ENCODE measurements at places on chromosomes 6 and 20.
A peak's percentile ranks its signal among the peaks of the same experiment; 100 is the strongest.

- no peak for DNase-seq
Measured at GRCh38 chr6:57303931-57304681, 13.3 kb upstream of the PRIM2 start.

- DNase-seq: no peak
Measured at GRCh38 chr6:19204445-19204844, 632.7 kb upstream of the ID4 start.

DNA sequence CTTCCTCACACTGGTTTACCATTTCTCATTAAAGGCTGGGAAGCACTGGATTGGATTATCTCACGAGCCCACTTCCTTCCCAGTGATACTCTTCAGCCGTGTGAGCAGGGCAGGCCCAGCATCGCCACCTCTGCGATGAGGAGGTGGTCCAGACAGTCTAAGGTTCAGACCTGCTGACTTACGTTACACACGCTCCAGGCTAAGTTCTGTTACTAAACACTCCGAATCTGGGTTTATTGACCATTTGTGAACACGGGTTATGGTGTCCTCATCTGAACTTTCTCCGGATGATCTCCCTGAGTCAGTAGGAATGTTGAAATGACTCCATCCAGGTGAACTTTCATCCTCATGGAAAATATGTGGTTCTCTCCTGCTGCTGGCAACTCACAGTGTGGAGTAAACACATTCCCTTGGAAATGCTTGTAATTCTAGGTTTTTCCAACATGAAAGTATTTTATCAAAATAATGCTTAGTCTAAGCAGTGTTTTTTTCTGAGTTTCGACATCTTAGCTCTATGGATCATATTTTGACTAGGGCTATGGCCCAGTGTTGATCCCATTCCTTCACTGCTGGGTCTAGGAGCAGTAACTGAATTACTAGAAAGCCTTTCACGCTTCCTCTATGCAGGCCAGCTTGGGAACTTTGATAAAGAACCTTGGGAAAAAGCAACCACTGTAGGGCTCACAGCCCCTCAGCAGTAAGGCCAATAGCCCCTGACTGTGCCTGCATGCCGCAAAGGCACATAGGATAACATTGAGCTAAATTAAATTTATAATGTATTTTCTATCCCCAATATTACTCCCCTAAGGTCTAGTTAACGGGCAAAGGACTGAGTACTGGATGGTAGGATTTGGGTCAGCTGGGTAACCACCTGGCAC is 37.7 kb upstream of the PXDC1 start:
- no peak for DNase-seq

DNA sequence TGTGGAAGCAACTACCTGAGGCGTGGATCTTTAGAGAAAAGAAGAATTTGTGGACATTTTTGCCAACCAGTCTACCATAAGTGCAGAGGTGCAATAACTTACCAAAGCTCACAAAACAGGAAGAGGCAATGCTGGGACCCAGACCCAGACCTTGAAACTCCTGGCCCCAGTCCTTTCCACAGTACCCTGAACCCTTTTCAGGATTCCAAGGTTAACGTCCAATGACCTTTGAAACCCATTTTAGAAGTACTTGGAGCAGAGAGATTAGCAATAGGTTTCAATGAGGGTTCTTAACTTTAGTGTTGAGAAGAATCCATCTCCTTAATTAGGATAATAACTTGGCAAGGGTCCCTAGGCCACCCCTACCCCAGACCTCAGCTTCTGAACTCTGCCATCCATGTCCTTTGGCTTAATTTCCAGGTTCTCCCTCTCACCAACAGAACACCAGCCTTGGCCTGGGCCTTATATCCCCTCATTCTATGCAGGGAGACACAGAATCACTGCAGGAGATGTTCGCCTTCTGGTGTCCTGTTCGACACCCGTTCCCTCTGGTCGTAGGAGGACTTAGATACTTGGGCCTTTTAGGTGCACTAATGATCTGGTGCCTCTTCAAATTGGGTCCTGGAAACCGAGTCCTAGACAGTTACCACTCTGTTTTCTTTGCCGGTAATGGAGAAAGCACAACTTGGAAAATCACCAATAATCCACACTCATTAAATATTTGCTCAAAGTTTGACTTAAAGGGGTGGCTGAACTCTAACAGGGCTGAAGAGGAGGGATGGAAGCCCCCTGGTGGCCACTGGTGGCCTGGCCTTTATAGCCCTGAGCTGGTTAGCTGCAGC is 40.6 kb downstream of the ISM1 start:
- peak; percentile 49 for DNase-seq

DNA sequence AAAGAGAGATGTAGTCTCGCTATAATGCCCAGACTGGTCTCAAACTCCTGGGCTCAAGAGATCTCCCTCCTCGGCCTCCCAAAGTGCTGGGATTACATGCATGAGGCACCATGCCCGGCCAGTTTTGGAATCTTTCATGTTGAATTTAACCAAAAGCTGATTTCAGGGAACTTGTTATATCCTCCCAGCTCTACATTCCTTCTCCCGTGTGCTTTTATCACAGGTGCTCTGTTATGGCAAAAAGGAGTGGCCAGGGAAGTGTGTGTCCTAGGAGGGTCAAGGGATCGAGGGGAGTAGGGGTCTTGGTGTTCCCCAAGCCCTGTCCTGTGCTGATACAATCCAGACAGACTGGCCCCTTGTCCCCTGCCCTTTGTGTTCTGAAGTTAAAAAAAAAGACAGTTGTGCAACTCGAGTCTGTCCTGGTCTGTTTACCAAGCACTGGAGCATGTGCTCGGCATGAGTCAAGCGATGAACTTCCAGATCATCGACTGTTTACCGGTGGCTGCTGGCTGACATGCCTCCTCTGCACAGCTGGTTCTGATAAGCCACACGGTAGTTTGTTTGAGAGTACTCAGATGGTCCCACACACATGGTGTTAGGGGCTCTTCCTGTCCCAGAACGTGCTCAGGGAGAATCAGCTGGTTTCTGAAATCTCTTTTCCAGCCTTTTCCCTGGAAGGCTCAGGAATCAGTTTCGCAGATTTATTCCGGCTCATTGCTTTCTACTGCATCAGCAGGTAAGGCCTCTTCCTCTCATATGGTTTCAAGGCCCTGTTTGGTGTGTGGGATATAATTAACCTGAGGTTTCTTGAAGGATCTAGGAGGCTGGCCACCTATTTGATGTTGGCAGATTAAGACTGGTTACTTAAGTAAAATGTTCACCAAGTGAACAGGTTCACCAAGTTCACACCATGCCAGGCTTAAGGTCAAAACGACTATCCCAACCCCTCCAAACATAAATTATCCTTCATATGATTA is 52.6 kb upstream of the NAA20 start:
- DNase-seq: no peak

DNA sequence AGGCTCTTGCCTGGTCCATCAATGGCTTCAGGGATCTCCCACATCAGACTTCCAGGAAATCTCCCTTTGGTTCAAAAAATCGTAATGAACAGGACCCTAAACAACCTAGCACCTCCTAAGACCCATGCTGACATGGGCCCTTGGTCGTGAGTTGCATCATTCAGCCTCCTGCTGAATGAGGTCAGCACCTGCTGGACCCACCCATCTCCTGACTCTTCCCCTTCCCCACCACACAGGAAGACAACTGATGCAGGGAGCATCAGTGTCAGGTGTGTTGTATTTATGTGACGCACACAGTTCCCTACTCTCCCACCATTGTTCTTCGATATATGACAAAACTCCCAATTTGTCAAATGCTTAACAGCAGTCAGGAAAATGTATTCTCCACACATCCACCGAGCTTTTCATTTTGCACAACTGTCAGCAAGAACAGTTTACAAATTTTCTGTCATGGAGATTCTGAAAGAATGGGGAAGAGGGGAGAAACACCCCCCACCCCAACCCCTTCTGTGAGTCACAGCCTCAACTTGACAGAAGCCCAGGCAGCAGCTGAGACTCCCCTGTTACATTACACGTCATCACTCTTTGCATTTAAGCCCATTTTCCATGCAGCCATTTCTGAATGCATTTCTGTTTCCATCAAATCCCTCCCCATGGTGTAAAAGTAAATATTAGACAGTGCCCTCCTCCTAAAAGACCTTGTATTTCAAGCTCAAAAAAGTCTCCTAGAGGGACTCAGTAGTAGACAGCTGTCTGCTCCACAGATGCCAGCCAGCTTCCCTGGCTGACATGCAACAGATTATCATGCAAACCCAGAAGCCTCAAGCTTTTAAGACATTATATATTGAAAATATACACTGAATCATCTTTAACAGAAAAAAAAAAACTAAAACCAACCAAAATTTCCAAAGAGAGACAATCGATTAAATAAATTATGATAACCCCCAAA is 577.5 kb downstream of the PTPRT start:
- DNase-seq: no peak

DNA sequence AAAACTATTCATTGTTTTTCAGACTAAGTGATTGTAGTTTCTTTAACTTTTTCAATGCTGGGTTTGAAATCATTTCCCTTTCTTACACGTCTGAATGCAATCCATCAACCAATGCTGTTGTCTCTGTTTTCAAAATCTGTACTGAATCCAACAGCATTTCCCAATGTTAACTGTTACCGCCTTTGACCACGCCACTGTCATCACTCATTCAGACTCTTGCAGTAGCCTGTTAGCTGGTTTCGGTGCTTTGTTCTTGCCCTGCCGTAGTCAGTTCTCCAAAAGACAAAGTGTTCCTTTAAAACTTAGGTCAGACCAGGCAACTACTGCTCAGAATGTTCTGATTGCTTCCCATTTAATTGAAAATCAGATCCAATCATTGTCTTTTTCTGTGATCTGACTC is 131.3 kb downstream of the PLCB4 start:
- no peak for DNase-seq

DNA sequence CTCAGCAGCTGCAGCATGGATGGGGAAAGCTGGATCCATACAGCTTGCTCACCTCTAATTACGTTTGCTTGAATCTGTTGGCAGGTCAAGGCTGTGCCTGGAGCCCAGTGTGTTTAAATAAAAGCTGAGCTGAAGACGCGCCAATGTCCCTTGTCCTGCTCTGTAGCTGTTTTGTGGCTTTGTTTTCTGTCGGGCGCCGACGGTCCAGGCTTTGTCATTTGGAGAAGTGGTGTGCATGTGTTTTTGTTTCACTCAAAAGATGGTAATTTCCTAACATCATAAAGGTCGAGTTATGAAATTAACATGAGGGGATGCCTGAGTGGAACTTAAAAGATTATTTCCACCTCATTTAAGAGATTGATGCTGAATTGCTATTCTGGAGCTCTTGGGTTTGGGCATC is 107.6 kb downstream of the SLC24A3 start:
- DNase-seq: no peak

GRCh38 chr20:61120595-61121515 is 131.2 kb upstream of the CDH4 start:
- DNase-seq: no peak

- no peak for DNase-seq
Measured at GRCh38 chr6:163643866-163644265, 229.3 kb downstream of the QKI start.

DNA sequence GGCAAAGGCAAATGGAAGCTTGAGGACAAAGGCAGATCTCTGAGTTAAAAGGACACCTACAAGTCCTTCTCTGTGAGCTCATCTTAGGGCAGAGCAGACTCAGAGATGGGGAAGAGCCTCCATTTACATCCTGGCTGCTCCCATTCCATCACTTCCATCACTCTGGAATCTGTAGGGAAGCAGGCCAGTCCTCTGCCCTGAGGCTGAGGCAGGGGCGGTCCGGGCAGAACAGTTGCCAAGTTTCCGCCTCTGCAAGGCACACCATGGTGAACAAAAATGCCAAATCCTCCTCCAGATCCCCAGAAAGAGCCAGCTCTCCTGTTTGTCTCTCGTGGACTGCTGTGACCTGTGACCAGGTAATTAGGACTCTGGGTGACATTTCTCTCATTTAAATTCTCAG is 209.6 kb upstream of the SSTR4 start:
- no peak for DNase-seq

GRCh38 chr20:46938434-46938833 is 43.8 kb downstream of the EYA2 start:
- DNase-seq: no peak

DNA sequence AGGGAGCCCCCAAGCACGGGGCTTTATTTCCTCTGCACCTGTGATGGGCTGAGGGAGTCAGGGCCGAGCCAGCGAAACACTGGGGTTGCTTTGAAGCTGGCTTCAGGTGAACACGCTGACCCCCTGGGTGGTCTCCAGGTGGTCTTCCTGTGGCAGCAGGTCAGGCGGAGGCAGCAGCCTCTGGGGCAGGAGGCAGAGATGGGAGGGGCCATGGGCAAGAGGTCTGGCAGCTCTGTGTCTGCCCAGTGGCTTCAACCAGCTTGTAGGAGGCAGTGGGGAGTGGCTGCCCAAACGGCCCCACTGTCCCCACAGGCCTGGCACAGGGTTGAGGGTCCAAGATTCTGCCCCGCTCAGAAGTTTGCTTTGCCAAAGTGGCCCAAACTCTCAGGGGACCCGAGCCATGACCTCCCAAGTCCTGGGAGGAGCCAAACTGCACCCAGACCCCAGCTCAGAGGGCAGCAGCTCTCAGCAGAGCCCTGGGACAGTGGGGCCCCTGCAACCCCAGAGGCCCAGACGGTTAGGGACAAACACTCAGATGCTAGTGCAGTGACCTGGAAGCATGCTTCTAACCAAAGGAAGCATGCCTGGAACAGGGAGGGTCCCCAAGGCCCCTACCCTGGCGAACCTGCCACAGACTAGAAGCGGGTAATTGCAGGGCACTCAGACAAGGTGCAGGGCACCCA is 15.3 kb downstream of the NTSR1 start:
- no peak for DNase-seq

- no peak for DNase-seq
Measured at GRCh38 chr20:51955756-51956155, 153.4 kb upstream of the SALL4 start.

GRCh38 chr6:63504777-63505384 is 67.4 kb upstream of the LOC128125822 start:
- no peak for DNase-seq

- no peak for DNase-seq
Measured at GRCh38 chr6:2396846-2397630, 151.6 kb upstream of the GMDS start.

GRCh38 chr20:36491901-36492617 is 49.3 kb upstream of the MYL9 start:
- DNase-seq: no peak

DNA sequence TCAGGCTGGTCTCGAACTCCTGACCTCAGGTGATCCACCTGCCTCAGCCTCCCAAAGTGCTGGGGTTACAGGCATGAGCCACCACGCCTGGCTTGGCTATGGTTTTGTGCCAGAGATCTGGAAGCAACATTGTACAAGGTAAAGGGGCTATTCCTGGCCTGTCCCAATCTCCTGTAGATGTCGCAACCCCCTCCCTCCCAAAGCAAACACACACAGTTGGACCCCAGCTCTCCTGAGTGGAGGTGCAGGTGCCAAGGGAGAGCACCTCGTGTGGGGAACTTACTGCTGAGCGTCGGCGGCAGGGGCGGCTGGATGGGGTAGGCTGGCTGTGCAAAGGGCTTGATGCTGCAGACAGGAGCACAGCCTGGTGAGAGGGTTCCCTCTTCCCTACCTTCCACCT is 8.8 kb downstream of the RPL10A start:
- DNase-seq: no peak

Data from activated naive CD8-positive, alpha-beta T cell treated with anti-CD3 and anti-CD28 coated beads, Interleukin-2, amount 50 U/mL, for 16 hours (primary cell).